ENCODE measurements at places on chromosomes 3 and 15.

DNA sequence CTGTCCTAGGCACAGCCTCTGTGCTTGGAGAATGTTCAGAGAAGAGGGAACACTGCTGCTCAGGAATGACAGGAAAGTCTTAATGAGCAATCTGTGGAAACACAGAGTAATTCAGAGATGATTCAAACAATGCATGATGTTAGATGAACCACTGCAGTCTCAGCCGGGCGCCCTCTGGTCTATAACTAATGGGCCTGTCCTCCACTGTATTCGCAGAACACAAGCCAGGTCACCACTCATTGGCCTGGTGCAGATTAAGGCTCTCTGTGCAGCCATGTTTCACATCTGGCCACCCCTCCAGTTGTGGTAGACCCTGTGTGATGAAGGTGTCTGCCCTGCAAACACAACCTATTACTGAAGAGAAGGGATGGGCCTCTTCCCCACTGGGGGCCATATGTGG lies 281.7 kb upstream of the ROPN1 start:
- DNase-seq = no peak

DNA sequence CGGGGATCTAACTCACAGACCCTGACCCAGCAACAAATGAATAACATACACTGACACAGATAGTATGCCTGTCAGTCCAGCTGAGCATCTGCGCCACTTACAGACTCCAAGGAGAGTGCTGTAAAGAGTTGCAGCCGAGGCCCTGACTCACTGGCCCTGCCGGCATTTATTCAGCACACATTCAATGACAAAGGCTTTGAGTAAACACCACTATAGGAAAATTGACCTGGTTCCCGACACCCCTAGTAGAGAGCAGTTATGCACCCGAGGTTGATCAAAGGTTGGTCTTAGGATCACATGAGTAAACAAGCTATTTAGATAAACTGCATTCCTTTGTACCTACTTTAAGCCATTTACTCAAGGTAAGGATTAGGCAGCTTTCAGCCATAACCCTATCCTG lies 22.7 kb downstream of the LARS2 start:
- no peak for DNase-seq

- DNase-seq = no peak
Measured at GRCh38 chr15:67187351-67187854, 67.1 kb downstream of the AAGAB start.

- no peak for DNase-seq
Measured at GRCh38 chr15:23073890-23074646, 34.7 kb upstream of the TUBGCP5 start.

- no peak for DNase-seq
Measured at GRCh38 chr15:90956274-90957030, 1.8 kb downstream of the RCCD1 start.

GRCh38 chr3:115784739-115785536 lies 161.6 kb downstream of the GAP43 start:
- DNase-seq = no peak

DNA sequence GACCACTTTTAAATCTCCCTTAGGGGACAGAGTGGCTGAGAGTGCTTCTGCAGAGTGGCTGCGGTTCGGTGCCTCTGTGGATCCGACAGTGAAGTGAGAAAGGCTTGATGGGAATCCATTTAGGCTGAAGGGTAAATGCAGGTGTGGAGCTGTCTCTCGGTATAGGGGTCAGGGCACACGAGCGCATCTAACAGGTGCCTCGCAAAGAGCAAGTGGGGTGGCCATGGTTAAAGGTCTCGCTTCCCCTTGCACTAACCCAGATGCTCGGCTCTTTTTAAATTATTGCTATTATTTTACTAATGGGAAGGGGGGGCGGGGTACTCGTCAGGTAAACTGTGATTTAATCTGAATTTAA lies 598 bp upstream of the GJD2 start:
- DNase-seq = no peak

- DNase-seq = no peak
Measured at GRCh38 chr3:39126532-39127071, 19.1 kb downstream of the TTC21A start.

DNA sequence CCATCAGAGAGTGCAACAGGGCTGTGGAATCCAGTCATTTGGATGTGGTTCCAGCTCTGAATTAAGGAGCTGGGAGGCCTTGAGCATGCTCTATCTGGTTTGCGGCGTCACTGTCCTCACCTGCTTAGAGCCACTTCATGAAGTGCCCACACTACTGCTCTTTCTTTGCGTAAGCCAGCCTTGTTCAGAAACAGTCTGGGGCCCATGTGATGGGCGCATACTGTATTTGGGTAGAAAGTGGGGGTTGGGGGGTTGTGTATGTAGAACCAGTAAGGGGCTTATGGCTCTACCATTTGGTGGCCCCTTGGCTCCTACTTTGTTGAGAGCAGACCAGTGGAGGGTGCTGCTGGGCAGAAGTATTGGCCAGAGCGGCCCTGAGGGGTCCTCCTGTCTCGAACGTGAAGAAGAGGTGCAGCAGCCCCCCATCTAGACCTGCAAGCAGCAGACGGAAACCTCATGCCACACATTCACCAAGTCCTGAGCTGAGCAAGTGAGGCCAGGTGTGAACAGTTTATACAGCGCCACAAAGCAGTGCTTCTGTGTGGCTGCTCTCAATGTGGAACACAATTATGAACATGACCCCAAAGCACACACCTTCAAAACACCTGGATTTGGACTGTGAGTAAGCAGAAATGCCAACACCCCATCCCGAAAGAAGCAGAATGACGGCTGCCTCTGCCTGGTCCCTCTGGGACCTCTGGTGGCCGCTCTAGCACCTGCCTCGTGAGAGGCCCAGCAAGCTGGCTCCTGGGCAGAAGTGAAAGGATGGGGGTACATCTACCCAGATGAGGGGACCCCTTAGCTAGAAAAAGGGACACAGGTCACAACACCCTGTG lies 26.6 kb downstream of the SRPRB start:
- no peak for DNase-seq

- no peak for DNase-seq
Measured at GRCh38 chr3:130529486-130530215, 12.7 kb downstream of the COL6A6 start.

DNA sequence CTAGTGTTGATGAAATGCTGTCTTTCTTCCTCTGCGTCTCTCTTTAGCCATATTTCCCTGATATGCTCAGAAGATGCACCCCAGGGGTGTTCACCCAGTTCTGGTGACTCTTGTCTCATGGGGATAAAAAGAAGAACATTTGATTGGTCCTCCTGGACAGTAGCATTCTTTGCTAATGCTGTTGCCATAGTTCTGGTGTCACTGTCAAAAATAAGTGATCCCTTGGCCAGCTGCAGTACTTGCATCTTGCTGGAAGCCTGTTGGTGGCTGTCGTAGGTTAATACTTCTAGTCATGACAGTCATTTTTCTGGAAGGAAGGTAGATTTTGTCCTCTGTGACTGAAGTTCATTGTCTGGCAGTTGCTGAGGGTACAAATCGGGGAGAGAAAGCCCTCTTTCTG lies 124.5 kb downstream of the UNC13C start:
- no peak for DNase-seq
